Astrocyte of the hippocampus (primary cell): ENCODE measurements at places on chromosomes 3 and 15.

DNA sequence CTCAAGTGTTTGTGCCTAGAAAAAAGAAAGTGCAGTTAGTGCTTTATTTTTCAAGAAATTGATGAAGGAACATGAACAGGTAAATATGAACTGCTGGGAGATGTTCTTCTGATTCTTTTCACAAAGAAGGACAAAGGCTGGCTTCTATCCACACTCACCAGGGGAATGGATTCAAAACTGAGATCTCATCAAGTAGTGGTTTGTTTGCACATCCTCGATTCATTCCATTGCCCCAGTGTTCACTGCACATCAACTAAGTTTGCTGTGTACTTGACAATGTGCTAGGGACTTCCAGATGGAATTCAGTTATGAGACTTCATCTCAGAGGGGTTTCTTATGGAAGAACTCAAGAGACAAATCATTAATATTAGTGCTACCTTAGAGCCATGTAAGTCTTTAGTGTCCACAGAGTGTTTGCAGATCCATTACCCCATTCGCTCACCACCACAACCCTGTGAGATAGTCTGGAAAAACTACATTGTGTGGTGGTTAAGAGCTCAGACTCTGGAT lies 332.9 kb upstream of the PPP2R3A start:
- no peak for DNase-seq

DNA sequence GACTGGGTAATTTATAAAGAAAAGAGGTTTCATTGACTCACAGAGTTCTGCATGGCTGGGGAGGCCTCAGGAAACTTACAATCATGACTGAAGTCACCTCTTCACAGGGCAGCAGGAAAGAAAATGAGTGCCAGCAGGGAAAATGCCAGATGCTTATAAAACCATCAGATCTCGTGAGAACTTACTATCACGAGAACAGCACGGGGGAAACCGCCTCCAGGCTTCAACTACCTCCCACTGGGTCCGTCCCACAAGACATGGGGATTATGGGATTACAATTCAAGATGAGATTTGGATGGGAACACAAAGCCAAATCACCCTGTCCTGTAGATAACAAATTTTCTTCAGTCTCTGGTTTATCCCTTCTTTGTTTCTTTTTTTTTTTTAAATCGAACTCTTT lies 31.0 kb upstream of the AVEN start:
- DNase-seq, result no peak

DNA sequence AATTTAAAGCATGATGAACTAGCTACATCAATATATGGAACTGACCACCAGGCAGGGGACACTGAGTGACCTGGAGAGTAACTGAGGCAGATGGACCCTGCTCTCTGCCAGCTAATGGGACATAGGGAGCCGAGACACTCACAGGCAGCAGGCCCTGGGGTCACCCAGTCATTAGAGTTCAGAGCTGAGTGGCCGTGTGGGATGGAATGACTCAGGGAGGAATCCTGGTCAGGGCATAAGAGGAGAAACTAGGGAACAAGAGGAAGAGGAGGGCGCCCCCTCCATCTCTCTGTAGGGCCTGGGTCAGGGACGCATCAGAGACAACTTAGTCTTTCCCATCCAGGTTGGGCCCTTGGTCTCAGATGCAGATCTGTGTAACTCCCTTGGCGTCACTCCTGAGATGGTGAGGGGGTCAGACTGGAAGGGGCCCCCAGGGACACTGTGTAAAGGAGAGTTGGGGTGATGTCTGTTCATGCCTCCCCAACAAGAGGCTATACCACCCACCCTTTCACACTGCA lies 39.8 kb downstream of the CCDC12 start:
- no peak for DNase-seq

GRCh38 chr3:86973440-86973839 lies 17.5 kb downstream of the VGLL3 start:
- DNase-seq, result peak; percentile 49

- DNase-seq, result no peak
These were observed 21.8 kb upstream of the KLHL6 start for GRCh38 chr3:183577346-183577745.

DNA sequence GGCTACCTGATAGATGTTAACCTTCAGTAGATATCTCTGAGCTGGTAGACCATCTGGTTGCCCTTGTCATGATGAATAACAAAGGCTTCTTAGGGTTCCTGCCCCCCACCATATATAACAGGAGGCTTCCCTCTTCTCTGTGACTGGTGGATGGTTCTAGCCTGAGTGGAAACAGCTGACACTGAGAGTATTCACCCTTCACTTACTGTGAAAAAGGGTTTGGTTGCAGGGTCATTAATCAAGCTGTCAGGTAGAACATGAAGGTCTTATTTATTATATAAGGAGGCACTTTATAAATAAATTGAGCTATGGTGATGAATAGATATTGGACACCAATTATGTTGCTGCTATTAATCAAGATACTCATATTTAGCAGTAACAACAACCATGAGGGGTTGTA lies 58.6 kb downstream of the CACNA2D3 start:
- no peak for DNase-seq

DNA sequence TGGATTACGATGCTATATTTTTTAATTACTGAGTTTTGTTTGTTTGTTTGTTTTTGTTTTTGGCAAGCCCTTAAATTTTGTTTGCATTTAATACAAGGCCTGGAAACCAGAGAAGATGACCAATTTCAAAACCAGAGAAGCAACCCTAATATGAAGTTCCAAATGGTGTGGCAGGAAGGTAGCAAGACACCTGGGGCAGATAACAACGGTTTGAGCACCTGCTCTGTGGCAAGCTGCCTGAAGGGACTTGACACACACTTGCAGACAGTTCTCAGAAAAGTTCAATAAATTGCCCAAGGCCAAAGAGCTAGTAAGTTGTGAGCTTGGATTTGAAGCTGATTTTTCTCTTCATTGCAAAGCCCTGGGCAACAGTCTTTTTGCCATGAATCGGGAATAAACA lies 151.2 kb upstream of the UBE2E1 start:
- no peak for DNase-seq

GRCh38 chr3:136698361-136698760 lies 53.8 kb downstream of the STAG1 start:
- no peak for DNase-seq

DNA sequence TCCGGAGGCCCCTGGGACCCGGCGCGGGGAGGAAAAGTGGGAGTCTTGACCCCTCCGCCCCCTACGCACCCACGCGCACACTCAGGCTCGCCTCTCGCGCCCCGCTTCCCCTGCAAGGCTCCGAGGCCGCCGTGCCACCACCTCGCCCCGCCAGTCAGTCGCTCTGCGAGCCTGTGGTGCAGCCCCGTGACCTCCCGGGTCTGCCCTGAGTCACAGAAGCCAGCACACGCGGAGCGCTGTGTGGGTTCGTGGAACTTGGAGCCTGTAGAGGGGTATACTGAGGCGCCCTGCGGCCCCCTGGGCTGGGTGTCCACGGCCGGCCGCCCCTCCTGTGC lies 380 bp upstream of the ALS2CL start:
- DNase-seq, result peak; percentile 23

DNA sequence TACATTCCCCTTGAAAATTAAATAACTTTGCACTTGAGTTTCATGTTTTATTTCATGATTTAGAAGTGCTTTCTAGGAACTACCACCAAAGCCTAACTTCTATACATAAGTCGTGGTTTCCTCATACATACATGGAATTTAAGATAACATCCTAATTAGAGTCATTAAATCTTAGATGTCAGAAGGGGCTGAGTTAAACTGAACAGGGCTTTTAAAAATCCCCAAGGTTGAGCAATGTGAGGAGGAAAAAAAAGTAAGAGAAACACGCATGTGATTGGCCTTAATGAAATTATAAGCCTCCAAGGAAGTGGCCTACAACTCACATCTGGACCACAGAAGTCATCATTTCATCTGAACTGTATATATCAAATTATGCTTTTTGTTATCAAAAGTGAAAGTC lies 303.1 kb upstream of the SEMA6D start:
- DNase-seq, result no peak

DNA sequence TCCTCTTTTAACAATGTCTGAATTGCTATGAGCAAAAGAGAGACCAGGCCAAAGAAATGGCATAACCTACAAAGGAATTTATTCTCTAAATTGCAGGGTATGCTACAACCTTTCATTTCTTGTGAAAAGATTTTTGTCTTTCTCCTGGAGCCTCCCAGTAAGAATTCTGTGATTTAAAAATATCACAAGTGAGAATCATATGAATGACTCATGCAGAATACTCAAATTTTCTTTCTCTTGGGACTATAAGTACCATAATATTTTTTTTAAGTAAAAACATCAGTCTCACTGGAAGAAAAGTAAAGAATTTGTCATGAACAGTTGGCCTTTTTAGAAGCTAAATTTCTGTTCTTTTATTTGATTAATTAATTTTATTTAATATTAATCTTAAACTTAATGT lies 26.3 kb downstream of the SYNPR start:
- no peak for DNase-seq

DNA sequence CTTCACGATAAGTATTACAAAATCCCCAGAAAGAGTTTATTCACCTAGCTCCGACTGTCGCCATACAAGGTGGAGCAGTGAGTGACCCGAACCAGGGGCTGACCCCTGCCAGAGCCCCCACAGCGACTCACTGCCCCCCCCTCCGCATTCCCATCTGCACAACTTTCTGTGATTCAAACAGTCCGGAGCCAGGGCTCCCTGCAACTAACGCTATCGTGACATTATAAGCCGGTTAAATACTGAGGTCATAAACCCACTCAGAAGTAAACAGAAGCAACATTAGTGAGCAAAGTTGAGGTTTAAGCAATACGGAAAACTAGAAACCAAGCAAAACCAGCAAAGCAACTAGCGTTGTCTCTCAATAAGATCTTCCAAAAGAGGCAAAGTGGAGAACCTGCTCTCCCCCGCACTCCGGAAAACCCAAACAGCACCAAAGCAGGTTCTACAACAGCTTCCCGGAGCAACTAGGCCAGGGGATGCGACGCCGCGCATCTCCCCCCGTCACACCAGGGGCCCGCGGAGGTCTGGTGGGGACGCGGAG lies 642 bp downstream of the SCAP start:
- peak; percentile 58 for DNase-seq

GRCh38 chr3:115885621-115886020 lies 262.3 kb downstream of the GAP43 start:
- DNase-seq, result peak; percentile 43

DNA sequence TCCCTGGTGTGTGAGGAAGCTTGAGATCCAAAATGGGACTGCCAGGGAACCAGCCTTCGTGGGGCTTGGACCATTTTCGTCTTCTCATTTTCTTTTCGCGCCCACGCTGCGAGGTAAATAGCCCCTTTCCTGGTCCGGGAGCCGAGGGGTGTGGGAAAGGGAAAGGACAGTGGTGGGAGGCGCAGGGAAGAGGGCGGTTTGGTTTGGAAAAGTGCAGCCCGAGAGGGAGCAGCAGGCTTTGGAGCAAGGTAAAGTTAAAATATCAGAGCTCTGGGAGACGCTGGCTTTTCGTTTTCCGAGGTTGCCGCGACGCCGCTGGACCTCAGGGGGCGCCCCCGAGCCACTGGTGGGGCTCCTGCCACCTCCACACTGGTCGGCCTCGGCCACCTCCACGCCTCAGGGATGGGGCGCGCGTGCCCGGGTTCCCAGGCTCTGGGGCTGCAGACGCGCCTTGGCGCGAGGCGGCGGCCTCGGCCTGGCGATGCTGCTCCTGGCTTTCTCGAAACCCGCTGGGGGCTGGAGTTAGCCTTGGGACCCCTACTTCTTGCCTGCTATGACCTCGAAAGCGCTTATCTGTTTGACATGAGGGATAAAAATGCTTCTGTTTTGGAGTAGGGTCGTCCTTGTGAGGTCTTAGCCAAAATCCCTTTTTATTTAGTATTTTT lies 3.2 kb downstream of the PTPRG start:
- peak; percentile 90 for DNase-seq

DNA sequence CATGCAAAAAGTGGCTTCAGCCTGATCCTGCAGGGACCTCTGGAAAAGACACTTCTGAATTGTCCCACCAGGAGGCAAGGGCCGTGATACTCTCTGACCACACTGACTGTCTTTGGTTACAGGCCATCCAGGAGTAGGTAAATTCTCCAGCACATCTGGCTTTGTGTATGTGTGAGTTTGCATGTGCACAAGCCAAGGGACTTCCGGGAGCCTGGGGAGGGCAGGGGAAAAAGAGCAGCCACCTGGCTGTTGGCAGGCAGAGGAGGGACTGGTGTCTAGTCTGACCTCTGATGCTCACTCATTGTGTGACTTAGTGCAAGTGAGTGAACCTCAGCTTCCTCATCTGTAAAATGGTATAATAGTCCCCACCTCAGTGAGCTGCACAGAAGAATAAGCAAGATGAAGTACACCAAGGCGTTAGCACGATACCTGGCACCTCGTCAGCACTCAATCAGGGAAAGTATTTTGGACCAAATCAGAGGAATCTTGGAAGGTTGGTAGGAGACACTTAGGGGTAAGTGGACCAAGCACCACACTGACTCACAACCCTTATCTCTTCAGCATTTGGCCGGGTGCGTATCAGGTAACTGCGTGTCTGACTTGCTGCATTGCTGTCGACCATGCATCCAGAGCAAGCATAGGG lies 19.1 kb downstream of the KLHL6 start:
- DNase-seq, result no peak

GRCh38 chr15:32834156-32834555 lies 116.4 kb downstream of the GREM1 start:
- DNase-seq, result no peak

DNA sequence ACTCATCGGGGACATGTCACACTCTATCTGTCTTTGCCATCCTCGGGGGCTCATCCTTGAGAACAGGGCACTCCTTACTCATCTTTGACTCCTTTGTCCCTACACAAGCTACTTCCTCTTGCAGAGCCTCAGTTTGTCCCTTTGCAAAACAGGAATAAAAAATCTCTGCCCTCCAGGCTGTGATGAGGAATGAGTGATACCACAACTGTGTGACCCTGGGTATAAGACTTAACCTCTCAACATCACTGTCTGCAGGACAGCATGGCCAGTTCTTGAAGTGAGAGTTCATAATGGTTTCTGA lies 48.5 kb downstream of the IQSEC1 start:
- DNase-seq, result no peak

- no peak for DNase-seq
These were observed 95.7 kb downstream of the CD47 start for GRCh38 chr3:107994956-107995715.

DNA sequence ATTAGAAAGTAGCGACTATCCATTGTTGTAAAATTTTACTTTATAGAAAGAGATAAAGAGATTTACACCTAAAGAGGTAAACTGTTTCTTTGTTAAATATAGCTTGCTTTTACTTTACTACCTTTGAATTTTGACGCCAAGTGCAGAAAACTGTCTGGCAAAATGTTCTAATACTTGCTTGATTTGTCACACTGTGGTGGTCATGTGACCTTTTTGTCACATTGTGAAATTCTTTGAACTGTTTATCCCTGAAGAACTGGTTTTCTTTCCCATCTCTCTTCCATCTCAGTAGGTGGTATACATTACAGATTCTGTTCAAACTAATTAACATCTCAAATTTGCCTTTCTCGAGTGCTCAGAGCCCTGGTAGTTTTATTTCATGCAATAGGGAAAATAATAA lies 327.4 kb downstream of the NAALADL2 start:
- peak; percentile 35 for DNase-seq

- no peak for DNase-seq
These were observed 4.4 kb upstream of the FOXP1 start for GRCh38 chr3:71587958-71588357.
